ENCODE measurements at places on chromosomes 1 and 21. TPM values are rescaled to one million over a fixed set of nuclear protein-coding genes. Genes with fewer than 3 reads are reported as not detected.
A peak's percentile ranks its signal among the peaks of the same experiment; 100 is the strongest.

DNA sequence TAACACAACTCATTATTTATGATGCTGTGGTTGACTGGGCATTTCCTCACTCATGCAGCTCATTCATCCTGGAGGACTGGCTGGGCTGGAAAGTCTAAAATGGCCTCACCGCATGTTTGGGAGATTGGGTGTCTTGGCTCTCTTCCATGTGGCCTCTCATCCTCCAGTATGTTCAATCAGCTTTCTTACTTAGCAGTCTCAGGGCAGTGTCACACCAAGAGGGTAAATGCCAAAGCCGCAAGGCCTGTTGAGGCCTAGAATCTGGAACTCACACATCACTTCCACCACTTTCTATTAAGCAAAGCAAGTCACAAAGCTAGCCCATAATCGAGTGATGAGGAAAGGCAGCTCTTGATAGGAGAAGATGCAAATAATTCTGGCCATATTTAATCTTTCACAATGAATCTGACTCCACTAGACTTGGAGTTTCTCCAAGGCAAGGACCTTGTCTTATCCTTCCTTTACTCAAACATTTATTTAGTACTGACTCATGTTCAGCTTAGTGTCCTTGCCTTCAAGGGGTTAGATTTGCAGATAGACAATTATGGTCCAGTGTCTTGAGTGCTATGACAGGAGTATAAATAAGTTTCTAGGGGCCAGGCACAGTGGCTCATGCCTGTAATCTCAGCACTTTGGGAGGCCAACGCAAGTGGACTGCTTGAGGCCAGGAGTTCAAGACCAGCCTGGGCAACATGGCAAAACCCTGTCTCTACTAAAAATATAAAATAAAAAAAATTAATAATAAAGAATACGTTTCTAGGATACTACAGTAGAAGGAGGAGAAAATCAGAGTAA, 45.1 kb downstream of the TMEM53 start:
- no peak for DNase-seq

GRCh38 chr21:33197496-33197895, 32.2 kb upstream of the IFNAR2 start:
- DNase-seq = no peak

DNA sequence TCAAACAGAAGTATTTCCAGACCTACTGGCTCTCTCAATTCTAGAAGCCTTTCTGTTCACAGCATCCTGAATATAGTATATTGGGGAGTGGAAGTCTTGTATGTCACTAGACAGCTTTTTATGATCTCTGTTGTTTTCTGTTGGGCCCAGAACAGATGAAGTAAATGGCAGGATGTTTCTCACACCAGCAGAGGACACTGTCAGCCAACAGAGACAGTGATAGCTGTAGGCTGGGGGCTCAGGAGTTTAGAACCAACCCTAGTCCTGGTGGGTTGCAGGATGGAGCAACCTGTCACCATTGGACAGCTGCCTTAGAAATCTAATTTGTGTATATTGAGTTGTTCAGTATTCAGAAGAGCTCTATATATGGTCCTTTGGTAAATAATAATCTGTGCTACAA, 16.9 kb downstream of the AGO1 start:
- DNase-seq = no peak

- no peak for DNase-seq
Measured at GRCh38 chr21:34126269-34126668, 52.9 kb downstream of the MRPS6 start.

- DNase-seq = no peak
Measured at GRCh38 chr1:247209396-247209795, 37.6 kb upstream of the ZNF124 start.

DNA sequence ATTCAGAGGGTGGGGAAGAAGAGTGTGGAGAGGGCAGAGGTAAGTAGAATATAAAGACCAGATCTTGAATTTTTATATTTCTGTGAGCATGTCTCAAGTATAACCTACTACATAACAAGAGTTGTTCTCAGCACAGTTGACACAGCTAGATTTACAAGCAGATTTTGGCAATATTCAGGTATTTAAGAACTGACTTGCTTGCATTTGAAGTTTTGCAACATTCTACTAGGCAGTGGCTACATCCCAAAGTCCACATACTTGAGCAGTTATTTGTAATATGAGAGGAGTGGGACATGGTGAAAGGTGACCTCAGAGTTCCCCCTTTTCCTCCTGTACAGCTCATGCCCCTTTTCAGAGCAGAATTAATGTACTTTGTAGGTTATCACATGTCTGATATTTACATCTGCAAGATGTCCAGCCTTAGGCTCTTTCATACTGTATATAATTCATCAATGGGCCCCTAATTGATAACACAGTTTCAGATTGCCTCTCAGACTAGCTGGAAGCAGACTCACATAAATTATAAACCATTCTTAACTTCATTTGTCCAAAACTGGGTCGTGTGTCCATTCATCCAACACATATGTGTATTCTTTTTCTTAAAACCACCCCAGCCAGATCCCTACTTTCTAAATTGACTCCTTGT, 136.7 kb upstream of the RAVER2 start:
- DNase-seq = no peak

- DNase-seq = peak; percentile 46
Measured at GRCh38 chr1:247111700-247112478, 7.7 kb upstream of the ZNF669 start.

DNA sequence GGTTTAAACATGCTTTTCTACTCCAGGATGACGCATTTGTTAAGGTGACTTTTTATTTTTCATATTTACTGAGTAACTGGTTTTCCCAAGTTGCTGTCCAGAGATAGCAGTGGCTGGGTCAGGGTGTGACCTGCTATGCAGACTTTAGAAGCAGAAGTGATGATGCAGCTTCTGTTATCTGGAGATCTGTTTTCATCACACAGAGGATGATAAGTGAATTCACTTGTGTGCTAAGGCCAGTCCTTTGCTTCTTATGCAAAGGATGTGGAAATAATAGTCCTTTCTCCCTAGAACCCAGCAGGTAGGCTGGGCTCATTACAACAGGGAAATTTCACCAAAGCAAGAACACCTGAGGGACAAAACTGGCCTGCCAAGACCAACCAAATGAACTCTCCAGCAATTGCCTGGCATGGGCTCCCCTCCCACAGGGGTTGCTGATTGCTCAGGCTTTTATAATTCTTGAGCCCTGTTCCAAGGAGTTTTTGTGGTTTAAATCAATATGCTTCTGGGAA, 97.8 kb upstream of the LPGAT1 start:
- no peak for DNase-seq

GRCh38 chr21:31395268-31395667, 51.2 kb upstream of the TIAM1 start:
- DNase-seq = no peak

- DNase-seq = no peak
Measured at GRCh38 chr1:152014943-152015342, 21.3 kb upstream of the S100A10 start.

GRCh38 chr1:10941891-10942541, 70.4 kb upstream of the TARDBP start:
- DNase-seq = peak; percentile 61

GRCh38 chr1:61181067-61182038, 99.0 kb downstream of the NFIA start:
- no peak for DNase-seq

GRCh38 chr1:6922096-6922931, 137.1 kb downstream of the CAMTA1 start:
- DNase-seq = no peak

GRCh38 chr1:162137179-162137960, 67.9 kb downstream of the NOS1AP start:
- no peak for DNase-seq

- no peak for DNase-seq
Measured at GRCh38 chr1:211527006-211527405, 35.0 kb upstream of the RD3 start.

- DNase-seq = no peak
Measured at GRCh38 chr21:42172596-42173483, 46.1 kb upstream of the ABCG1 start.

GRCh38 chr1:116373431-116374352, 648 bp downstream of the ATP1A1 start:
- no peak for DNase-seq

- no peak for DNase-seq
Measured at GRCh38 chr1:15578921-15579682, 5.7 kb downstream of the AGMAT start.

GRCh38 chr1:57520743-57521515, 97.1 kb upstream of the DAB1 start:
- DNase-seq = no peak

- no peak for DNase-seq
Measured at GRCh38 chr21:22552390-22552789, 1554.2 kb downstream of the NCAM2 start.

Gene LCE1B
- not detected for polyA plus RNA-seq

Gene KRTAP20-4
- polyA plus RNA-seq = not detected

Gene CYYR1
- 54.1 TPM for polyA plus RNA-seq

Gene SMCP
- polyA plus RNA-seq = not detected

Gene OR2L3
- polyA plus RNA-seq = not detected

Gene KLHL12
- 46.4 TPM for polyA plus RNA-seq

Gene LMX1A
- not detected for polyA plus RNA-seq

Gene GJA5
- polyA plus RNA-seq = 16.3 TPM

Gene FMO4
- polyA plus RNA-seq = 28.2 TPM

Gene CLDN19
- polyA plus RNA-seq = 83.3 TPM

Gene C1orf21
- 35.2 TPM for polyA plus RNA-seq

Gene EBNA1BP2
- polyA plus RNA-seq = 77.5 TPM

Gene BARHL2
- polyA plus RNA-seq = not detected

Gene BNIPL
- polyA plus RNA-seq = 3.4 TPM
